ENCODE measurements at places on chromosomes 2 and 18.
A peak's percentile ranks its signal among the peaks of the same experiment; 100 is the strongest.

GRCh38 chr2:64352292-64352691, 101.7 kb upstream of the LGALSL start:
- no peak for DNase-seq

- no peak for DNase-seq
Observed at GRCh38 chr18:3852321-3852720, 402.3 kb downstream of the TGIF1 start.

GRCh38 chr2:62222674-62223073, 26.8 kb downstream of the B3GNT2 start:
- no peak for DNase-seq

DNA sequence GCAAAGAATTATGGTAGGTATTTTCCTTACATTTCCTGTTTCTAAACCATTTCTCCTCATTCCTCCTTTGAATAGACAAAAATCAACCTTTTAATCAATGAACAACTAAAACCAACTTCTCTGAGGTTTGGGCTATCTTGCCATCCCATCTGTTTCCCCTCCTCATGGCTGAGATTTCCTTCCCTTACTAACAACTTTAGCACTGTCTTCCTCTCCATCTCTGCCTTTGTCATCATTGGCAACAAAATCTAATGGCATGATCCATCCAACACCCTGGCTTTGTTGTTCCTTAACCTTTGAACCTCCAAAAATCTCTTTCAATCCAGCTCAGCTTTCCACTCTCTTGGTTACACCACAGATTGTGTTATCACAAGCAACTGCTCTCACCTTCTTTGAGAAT, 95.3 kb upstream of the FAM136A start:
- DNase-seq: no peak

DNA sequence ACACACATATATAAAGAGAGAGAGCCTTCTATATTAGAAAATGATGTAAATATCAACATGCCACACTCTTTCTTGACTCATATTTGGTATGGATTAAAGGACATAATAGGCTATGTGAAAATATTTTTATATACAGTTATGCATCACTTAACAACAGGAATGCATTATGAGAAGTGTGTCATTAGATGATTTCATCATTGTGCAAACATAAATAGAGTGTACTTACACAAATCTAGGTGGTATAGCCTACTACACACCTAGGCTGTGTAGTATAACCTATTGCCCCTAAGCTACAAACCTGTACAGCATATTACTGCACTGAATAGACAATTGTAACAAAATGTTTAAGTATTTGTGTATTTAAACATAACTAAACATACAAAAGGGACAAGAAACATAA, 354.8 kb upstream of the CNTNAP5 start:
- no peak for DNase-seq

DNA sequence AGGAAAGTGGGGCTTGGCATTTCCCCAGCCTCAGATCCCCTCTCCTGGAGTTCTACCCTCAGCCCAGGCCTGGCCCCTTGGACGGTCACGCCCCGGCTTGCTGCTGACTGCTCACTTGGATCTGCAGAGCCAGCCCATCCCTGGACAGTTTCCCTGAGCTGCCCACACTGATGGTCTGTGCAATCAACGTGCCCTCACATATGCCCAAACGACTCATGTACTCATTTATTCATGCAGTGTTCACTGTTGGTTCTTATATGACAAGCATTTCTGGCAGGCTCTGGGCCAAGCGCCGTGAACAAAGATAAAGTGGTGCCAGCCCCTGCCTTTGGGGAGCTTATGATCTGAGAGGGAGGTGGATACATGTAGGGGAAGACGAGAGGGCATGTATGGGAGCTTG, 20.3 kb upstream of the GLI2 start:
- DNase-seq: no peak

- no peak for DNase-seq
Observed at GRCh38 chr2:182980115-182980514, 58.1 kb downstream of the NCKAP1 start.

GRCh38 chr2:22355816-22356433, 1029.1 kb upstream of the KLHL29 start:
- peak; percentile 80 for DNase-seq

DNA sequence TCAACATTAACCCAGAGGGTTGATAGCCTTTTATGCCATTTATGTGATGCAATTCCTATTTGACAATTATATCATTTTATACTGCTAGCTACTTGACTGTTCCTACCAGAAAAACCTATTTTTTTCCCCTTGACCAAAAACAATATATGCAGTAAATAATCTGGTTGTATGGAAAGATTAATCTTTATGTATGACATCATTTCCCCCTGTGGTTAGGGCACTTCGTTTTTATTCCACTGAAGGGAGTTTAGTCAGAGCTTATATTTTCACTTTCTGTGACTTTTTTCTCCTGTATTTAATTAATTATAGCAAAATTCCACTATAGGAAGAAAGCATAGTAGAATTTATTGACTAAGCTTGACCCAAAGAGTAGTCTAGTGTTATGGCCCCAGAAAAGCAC, 107.6 kb downstream of the HAUS1 start:
- DNase-seq: no peak

DNA sequence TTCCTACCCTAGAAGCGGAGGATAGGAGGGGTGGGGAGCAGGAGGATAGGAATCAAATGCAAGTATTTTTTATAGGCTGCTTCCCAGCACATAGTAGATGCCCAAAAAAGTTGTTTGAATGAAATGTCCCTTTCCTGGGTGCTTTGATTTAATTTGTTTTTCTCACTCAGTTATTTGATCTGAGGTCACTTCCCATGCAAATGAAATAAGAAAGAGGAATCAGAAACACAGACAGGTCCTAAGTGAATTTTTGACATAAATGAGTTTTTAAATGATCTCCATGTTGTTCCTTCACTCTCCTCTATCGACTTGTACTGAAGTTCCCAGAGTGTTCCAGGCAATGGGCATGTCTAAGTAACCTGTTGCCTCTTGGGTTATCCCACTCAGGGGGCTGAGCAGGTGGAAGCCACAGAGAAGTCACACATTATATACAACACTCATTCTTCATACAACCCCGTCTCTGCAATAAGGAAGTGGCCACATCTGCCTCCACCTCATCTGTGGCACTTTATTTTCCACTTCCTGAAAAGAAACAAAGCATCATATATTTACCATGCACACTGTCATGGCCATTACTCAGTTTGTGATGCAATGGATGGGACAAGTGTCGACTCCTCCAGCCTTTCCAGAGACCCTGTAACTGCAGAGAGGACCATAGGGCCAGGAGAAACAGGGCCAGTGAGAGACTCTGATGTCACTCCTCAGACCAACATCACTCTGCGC, 81.9 kb upstream of the ZNF397 start:
- DNase-seq: peak; percentile 37

- no peak for DNase-seq
Observed at GRCh38 chr18:51391731-51392130, 194.2 kb upstream of the MEX3C start.

- no peak for DNase-seq
Observed at GRCh38 chr2:26330604-26331003, 15.3 kb upstream of the SELENOI start.

DNA sequence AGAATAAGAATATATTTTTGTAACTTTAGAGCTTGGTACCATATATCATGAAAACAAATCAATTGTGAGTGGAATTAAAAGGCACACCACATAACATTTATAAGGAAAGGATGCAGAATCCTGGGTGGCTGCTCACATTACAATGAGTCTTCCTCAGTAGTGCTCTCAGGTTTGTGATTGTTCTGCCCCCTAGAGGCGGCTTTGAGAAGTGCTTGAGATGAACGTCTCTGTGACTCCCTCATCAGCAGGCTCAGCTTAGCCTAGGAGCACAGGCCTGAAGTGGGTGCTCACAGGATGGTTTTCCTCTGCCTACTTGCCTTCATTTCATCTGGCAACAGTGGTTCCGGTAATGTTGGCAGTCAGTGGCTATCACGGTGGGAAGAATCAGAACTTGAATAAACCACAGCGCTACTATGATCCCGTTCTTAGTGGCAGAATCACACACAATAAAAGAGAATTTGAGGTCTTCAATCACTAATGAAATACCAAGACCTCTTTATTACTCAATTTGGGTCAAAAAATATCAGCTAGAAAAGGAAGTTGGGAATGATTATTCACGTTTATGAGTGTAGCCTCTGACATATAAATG, 38.1 kb upstream of the B4GALT6 start:
- peak; percentile 89 for DNase-seq

GRCh38 chr18:59705145-59705544, 7.9 kb upstream of the CCBE1 start:
- DNase-seq: no peak

- DNase-seq: no peak
Observed at GRCh38 chr2:10101491-10101890, 21.0 kb upstream of the RRM2 start.

DNA sequence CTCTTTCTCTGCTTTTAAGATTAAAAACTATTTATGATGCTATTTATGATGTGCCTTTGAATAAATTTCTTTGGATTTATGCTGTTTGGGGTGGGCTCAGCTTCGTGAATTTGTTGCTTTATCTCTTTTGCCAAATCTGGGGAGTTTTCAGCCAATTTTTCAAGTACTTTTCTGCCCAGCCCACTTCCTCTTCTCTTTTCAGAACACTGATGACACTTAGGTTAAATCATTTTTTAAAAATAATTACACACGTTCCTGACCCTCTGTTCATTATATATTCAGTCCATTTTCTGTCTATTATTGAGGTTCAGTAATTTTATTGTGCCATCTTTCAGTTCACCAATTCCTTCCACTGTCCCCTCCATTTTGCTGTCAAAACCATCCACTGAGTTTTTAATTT, 14.8 kb upstream of the BCL2L11 start:
- DNase-seq: no peak

GRCh38 chr2:127790694-127791529, 20.1 kb downstream of the WDR33 start:
- DNase-seq: peak; percentile 33

DNA sequence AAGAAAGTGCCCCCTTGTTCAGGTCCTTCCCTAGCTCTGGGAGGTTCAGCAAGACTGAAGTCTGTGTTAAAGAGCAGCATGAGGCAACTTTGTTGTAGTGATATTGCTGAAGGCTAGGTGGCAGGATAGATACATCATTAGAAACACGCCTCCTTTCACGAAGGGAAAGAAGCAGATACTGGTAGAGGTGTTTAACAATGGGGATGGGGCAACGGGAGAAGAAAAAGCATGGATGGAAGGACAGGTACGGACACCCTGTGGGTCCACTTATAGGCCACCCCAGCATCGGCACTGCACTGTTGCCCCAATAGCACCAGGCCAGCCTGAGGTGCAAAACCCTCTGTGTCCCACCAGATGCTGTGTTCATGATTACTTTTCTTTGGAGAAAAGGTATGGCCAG, 3.5 kb upstream of the IGFBP5 start:
- DNase-seq: no peak

DNA sequence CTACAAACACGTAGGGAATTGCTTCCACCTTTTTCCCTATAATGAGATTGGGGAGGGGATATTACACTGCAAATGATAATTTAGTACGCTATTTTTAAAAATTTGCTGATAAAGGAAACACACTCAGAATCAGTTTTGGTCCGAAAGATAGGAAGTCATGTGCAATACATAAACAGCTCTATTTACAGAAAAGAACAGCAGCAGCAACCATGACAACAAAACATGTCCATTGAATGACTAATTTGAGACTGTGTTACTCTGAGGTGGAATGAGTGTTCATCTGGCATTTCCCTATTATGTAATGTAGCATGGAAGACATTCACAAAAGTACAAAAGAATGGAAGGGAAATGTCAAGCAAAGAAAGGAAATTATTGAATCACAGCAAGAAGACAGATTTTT, 337.2 kb downstream of the NBAS start:
- DNase-seq: no peak

DNA sequence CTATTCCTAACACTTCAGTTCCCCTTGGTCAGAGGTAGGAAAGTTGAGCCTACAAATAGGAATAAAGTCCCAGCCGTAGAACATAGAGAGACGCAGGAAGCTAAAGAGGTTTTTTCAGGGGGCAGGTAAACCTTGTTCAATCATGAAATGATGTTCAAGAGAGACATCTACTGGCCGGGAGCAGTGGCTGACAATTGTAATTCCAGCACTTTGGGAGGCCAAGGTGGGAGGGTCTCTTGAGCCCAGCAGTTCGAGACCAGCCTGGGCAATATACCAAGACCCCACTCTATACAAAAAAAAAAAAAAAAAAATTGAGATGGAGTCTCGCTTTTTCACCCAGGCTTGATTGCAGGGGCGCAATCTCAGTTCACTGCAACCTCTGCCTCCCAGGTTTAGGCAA, 66.7 kb upstream of the DNAJC10 start:
- no peak for DNase-seq

GRCh38 chr2:145635706-145636427, 1115.9 kb upstream of the ZEB2 start:
- DNase-seq: no peak

GRCh38 chr18:36155851-36156757, 26.4 kb downstream of the ELP2 start:
- DNase-seq: no peak

- DNase-seq: no peak
Observed at GRCh38 chr2:158567208-158567607, 110.5 kb downstream of the PKP4 start.

- DNase-seq: no peak
Observed at GRCh38 chr18:3604498-3605408, 154.8 kb downstream of the TGIF1 start.

- no peak for DNase-seq
Observed at GRCh38 chr2:168635065-168635577, 167.3 kb upstream of the NOSTRIN start.

DNA sequence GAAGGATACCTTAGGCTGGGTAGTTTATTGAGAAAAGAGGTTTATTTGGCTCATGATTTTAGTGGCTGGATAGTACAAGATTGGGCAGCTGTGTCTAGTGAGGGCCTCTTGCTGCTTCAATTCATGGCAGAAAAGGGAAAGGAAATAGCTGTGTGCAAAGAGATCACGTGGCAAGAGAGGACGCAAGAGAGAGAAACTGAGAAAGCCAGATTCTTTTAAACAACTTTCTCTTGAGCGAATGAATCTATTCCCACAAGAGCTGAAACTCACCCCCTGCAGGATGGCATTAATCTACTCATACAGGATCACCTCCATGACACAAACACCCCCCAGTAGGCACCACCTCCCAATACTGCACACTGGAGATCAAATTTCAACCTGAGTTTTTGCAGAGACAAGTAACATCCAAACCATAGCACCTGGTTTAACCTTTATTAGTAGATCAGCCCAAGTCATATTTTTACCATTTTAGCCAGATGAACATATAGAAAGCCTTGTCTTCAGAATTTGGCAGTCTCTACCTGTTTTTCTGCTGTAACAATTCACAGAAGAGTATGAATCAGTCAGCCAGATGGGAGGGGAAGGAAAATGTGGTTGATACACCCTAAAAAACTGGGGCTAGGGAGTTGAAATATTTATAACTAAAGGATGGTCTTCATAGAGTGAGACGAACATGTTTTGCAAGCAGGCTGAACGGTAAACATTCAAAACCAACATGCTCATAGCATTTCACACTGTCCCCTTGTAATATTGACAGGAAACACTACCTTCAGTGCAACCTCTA, 73.9 kb upstream of the NCKAP5 start:
- no peak for DNase-seq

Measured in stimulated activated CD8-positive, alpha-beta memory T cell treated with anti-CD3 and anti-CD28 coated beads, Interleukin-4, amount 100 ng/mL, for 48 hours (primary cell).